CD4-positive, alpha-beta memory T cell (primary cell): ENCODE measurements at places on chromosomes 12 and 14.

DNA sequence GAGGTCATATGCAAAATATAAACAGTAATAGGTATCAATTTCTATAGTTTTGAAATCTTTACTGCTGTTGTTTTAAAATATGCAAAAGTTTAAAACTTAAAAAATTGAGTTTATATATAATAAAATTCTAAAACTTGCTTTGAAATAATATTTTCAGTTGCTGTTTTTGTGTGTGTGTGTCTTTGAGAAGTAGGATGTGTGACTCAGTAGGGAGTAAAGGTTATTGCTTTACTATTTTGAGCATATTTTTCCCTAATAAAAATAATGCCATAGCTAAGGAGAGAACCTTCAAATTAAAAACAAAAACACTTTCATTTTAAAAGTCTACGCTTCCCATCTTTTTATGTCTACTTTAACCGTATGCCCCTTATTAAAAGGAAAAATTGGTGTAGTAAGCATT is 238.1 kb downstream of the FBXL14 start:
- no peak for DNase-seq

- DNase-seq: no peak
Observed at GRCh38 chr12:52391618-52392002, 6.2 kb upstream of the KRT84 start.

- DNase-seq: no peak
Observed at GRCh38 chr12:69492739-69493138, 22.6 kb downstream of the FRS2 start.

- no peak for DNase-seq
Observed at GRCh38 chr12:52074971-52075724, 4.4 kb upstream of the SMIM41 start.

DNA sequence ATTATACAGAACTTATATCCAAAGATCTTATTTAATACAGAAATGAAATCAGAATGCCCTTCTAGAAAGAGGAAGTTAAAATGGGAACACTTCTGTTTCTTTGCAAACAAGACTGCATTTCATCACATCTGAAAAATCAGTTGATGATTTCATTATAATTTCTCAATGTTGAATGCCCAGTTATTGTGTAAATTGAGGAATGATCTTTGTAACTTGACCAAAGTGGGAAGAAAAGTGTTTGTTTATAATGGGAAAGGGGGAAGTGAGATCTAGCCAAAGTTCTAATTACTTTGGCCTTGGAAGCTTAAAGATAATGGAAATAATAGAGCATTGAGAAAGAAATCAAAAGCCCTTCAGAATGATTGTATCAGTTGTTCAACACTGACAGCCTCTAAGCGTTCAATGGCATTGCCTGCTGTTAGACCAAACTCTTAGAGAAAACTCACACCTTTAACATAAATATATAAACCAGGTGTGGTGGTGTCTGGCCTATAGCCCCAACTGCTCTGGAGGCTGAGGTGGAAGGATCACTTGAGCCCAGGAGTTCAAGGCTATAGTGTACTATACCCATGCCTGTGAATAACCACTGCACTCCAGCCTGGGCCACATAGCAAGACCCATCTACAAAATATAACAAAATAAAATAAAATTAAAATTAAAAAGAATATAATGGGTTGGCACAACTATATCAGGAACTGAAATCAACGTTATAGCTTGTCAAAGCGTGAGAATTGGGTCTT is 9.9 kb upstream of the LYZ start:
- no peak for DNase-seq
